Naive B cell (primary cell): ENCODE measurements at places on chromosomes 16 and 17. TPM values are rescaled to one million over a fixed set of nuclear protein-coding genes. Genes with fewer than 3 reads are reported as not detected.

The ZNF23 gene
- polyA plus RNA-seq, result 10.4 TPM

The KRT39 gene
- not detected for polyA plus RNA-seq

The CTRB1 gene
- not detected for polyA plus RNA-seq

The THUMPD1 gene
- 60.4 TPM for polyA plus RNA-seq

The CACNG1 gene
- not detected for polyA plus RNA-seq

The CMTM2 gene
- not detected for polyA plus RNA-seq

The ARHGDIG gene
- not detected for polyA plus RNA-seq

The GLYR1 gene
- polyA plus RNA-seq, result 36.6 TPM

The SLC16A11 gene
- 1.8 TPM for polyA plus RNA-seq

The JPH3 gene
- not detected for polyA plus RNA-seq

The FOXL1 gene
- polyA plus RNA-seq, result not detected

The CA7 gene
- polyA plus RNA-seq, result not detected

The ZNF469 gene
- polyA plus RNA-seq, result 0.15 TPM

The PABPN1L gene
- polyA plus RNA-seq, result not detected

The NLRC3 gene
- 12.7 TPM for polyA plus RNA-seq

The PPP1R1B gene
- 0.12 TPM for polyA plus RNA-seq

The PLD2 gene
- 3.3 TPM for polyA plus RNA-seq

The GNAO1 gene
- not detected for polyA plus RNA-seq

The EFNB3 gene
- not detected for polyA plus RNA-seq

The SMIM36 gene
- polyA plus RNA-seq, result not detected

The YPEL2 gene
- polyA plus RNA-seq, result 32.8 TPM

The PIPOX gene
- 0.83 TPM for polyA plus RNA-seq

The SALL1 gene
- not detected for polyA plus RNA-seq

The PLA2G10 gene
- polyA plus RNA-seq, result not detected

The HEATR3 gene
- polyA plus RNA-seq, result 5.7 TPM

The TMEM98 gene
- not detected for polyA plus RNA-seq

The FBXW10 gene
- not detected for polyA plus RNA-seq

The UBFD1 gene
- polyA plus RNA-seq, result 11.7 TPM

The NUBP1 gene
- 45.4 TPM for polyA plus RNA-seq

The MYOCD gene
- not detected for polyA plus RNA-seq

The SLC5A2 gene
- not detected for polyA plus RNA-seq

The TEKT1 gene
- not detected for polyA plus RNA-seq

The AGRP gene
- not detected for polyA plus RNA-seq

The PSMB10 gene
- 426 TPM for polyA plus RNA-seq

The NT5M gene
- polyA plus RNA-seq, result 0.61 TPM
